ENCODE measurements at places on chromosomes 4 and X. TPM values are rescaled to one million over a fixed set of nuclear protein-coding genes. Genes with fewer than 3 reads are reported as not detected.

DNA sequence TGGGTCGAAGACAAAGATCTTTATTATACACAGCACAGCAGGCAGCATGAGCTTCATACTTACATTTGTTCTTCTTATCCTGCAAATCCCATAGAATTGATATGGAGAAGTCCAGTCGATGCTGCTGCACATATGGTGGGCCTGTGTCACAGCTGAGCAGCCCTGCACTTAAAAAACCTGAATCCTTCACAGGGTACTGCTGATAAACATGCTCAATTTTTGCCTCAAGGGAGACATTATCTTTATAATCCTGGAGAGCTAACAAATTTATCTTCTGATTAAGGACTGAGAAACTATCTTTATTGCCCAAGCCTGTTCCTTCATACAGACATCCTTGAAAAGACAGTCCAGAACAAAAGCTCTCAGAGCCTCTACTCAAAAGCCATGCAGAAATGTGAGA is 434.4 kb upstream of the FAM47C start:
- H3K4me1 ChIP-seq = no peaks in the 10 kb centered on the region
- no peak for DNase-seq
- H3K27me3 ChIP-seq = no peaks in the 10 kb centered on the region
- no peak overlapping the region for H3K4me3 ChIP-seq

GRCh38 chr4:184270808-184271413 is 53.2 kb upstream of the ENPP6 start:
- no peaks in the 10 kb centered on the region for H3K27me3 ChIP-seq
- no peak for DNase-seq
- no peak overlapping the region for H3K4me3 ChIP-seq

GRCh38 chr4:40121515-40121914 is 64.9 kb downstream of the N4BP2 start:
- H3K27ac ChIP-seq = no peak overlapping the region
- no peak overlapping the region for H3K4me3 ChIP-seq
- H3K27me3 ChIP-seq = no peaks in the 10 kb centered on the region
- no peak for DNase-seq
- peaks cover 23% of the 10 kb centered on the region for H3K36me3 ChIP-seq

DNA sequence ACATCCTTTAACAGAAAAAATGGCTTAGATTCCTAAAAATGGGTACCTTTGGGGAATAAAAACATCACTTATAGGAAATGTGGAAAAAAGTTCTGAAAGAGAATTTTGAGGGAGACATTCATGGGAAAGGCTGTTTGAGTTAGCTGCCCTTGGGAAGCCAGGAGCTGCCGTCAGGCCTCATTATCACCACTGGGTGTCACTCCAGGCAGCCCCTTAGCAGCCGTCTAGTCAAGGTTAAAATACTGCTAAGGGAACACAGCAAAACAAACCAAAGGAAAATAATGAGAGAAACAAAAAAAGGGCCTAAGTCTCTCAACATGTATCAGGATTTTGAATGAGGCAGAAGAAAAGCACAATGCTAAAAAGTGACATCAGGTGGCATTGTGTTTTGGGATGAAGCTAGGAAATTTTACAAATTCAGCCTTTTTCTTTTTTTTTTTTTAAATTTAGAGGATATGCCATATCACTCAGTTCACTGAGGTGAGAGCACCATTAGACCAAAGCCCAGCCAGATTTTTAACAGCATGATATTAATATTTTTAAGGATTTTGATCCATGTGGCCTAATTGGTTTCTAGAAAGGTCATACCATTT is 235.3 kb downstream of the GPAT3 start:
- H3K27ac ChIP-seq = no peak overlapping the region
- peak; percentile 27 for DNase-seq
- H3K4me3 ChIP-seq = no peak overlapping the region
- no peaks in the 10 kb centered on the region for H3K4me1 ChIP-seq

DNA sequence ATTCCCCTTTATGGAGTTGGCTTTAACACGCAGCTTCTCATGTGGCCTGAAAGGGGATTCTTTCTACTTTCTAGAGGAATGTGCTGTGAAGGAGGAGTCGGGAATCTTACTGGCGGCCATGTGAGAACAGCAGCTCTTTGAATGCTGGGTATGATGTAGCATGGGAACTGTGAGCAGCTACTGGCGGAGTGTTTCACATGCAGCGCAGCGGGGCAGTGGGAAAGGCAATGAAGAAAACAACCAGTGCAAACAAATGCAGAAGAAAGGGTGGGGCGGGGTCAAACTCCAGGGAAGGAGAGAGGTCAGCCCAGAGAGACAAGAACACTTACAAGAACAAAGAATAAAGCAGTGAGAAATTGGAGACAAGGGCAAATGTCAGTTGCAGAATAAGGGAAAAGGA is 363.8 kb upstream of the FTHL17 start:
- H3K4me3 ChIP-seq = no peak overlapping the region
- no peak overlapping the region for H3K27ac ChIP-seq
- peak; percentile 18 for DNase-seq
- H3K36me3 ChIP-seq = no peaks in the 10 kb centered on the region

GRCh38 chrX:48472851-48473703 is 2.9 kb upstream of the FTSJ1 start:
- peaks cover 21% of the 10 kb centered on the region for H3K4me1 ChIP-seq
- H3K27me3 ChIP-seq = peaks cover 6% of the 10 kb centered on the region
- no peak for DNase-seq
- no peaks in the 10 kb centered on the region for H3K36me3 ChIP-seq
- H3K4me3 ChIP-seq = no peak overlapping the region
- no peak overlapping the region for H3K27ac ChIP-seq

DNA sequence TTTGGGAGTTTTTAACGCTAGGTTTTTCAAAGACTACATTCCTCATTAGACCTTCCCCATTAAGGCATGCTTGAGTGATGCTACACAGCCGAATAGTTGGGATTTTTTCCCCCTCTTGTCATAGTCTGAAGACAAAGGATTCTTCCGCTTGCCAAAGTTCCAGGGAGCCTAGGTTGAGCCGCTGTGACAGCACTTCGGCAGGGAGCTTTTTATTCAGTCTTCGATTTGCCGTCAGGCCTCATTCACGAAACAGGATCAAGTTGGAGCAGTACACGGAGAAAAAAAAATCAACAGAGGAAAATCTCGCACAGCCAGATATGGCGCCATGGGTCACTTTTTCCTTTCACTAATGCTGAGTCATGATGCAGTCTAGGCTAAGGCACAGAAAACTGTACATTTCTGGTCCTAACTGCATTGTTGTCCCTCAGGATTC is 24.3 kb downstream of the SHROOM3 start:
- H3K36me3 ChIP-seq = peaks cover 2% of the 10 kb centered on the region
- no peaks in the 10 kb centered on the region for H3K4me1 ChIP-seq
- no peaks in the 10 kb centered on the region for H3K27me3 ChIP-seq
- no peak for DNase-seq
- H3K4me3 ChIP-seq = peak overlapping the region; percentile 5

DNA sequence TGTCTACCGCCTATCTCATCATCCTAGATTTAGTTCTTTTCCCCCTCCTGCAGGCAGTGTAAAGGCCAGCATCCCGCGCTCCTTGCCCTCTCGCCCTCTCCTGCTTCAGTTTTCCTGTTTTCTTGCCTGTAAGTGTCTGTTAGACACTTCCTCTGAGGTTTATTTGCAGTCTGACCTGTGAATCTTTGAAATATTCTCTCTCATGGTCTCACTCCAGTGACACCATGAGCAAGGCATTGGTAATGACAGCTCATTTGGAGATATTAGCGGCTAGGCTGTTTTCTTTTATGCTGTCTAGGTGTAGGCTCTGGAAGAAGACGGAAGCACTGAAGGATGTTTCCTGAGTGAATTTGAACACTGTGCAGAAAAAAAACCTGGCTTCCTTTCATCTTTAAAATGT is 179.6 kb downstream of the KDR start:
- DNase-seq = no peak
- no peaks in the 10 kb centered on the region for H3K36me3 ChIP-seq
- no peak overlapping the region for H3K4me3 ChIP-seq
- H3K27me3 ChIP-seq = no peaks in the 10 kb centered on the region

DNA sequence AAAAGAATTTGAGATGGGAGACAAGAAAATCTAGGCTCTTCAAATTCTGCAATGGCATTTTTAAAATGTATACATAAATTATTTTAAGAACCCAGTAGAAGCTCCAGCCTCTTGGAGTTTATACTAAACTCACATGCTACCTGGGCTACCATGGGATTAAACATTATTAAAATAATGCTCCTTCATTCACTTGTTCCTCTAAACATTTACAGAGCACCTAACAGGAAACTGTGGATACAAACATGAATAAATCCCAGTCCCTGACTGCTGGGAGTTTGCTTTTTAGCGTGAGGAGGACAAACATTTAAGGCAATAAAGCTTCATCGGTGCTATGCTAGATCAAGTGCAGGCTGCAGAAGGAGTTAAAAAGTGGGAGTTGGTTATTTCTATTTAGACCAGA is 5.4 kb upstream of the SPP1 start:
- H3K4me1 ChIP-seq = no peaks in the 10 kb centered on the region
- H3K27ac ChIP-seq = no peak overlapping the region
- no peaks in the 10 kb centered on the region for H3K36me3 ChIP-seq
- H3K27me3 ChIP-seq = peaks cover 19% of the 10 kb centered on the region

GRCh38 chr4:66691101-66691500 is 854.2 kb downstream of the CENPC start:
- no peaks in the 10 kb centered on the region for H3K27me3 ChIP-seq
- H3K27ac ChIP-seq = no peak overlapping the region
- H3K36me3 ChIP-seq = no peaks in the 10 kb centered on the region
- no peak overlapping the region for H3K4me3 ChIP-seq

DNA sequence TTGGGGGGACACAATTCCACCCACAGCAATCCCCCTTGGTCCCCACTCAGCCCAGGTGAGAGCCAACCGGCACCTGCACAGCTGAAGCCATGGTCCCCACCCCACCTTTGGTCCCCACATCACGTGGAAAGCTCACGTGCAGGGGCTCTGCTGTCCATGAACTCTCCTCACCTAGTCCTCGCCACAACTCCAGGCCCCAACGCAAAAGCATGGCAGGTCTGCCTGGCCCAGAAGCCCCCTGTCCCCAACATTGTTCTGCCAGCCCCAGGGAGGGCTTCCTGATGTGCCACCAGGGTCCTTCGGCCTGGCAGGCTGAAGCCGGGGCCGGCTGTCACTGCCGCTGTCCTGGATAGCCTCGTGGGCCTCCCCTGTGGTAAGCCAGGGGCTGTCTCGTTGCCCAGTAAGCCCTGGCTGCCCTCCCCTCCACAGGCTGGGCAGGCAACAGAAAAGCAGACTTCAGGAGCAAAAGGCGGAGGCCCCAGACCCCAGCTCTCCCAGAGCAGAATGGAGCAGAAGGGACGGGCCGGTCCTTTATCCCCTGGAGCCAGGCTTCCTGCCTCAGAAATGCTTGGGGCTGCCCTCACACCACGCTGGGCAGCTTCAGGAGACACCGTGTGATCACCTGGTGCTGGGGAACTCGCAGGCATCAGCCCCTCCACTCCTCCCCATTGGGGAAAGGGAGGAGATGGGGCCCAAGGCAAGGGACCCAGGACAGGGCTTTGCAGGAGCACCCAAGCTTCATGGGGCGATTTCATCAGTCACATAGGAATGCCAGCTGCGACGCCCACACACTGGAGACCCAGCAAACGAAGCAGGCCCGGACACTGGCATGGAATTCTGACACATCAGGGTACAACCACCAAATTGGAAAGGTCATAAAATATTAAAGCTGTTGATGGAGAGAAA is 103.7 kb downstream of the ADRA2C start:
- H3K4me1 ChIP-seq = peaks cover 8% of the 10 kb centered on the region
- peaks cover 99% of the 10 kb centered on the region for H3K27me3 ChIP-seq
- H3K4me3 ChIP-seq = no peak overlapping the region
- no peaks in the 10 kb centered on the region for H3K36me3 ChIP-seq
- H3K27ac ChIP-seq = no peak overlapping the region

GRCh38 chr4:119735165-119735651 is 106.6 kb upstream of the PDE5A start:
- H3K27me3 ChIP-seq = no peaks in the 10 kb centered on the region
- H3K4me1 ChIP-seq = peaks cover 33% of the 10 kb centered on the region
- DNase-seq = no peak
- no peak overlapping the region for H3K4me3 ChIP-seq

ZCCHC18 gene
- total RNA-seq = 0.99 TPM

DNAAF6 gene
- total RNA-seq = not detected

SEC24D gene
- 10.5 TPM for total RNA-seq

NPNT gene
- total RNA-seq = 2.9 TPM

SMARCA1 gene
- 31.3 TPM for total RNA-seq

TLR2 gene
- 2.8 TPM for total RNA-seq

SYP gene
- total RNA-seq = 1.6 TPM

GALNT7 gene
- 6.1 TPM for total RNA-seq

LUZP4 gene
- not detected for total RNA-seq

TEC gene
- total RNA-seq = 1.9 TPM

All from left ventricle myocardium inferior (tissue), 1 donor.